Natural killer cell (primary cell): ENCODE measurements at places on chromosomes 16 and 17. TPM values are rescaled to one million over a fixed set of nuclear protein-coding genes. Genes with fewer than 3 reads are reported as not detected.

GRCh38 chr16:75929046-75929445 lies 202.8 kb upstream of the CPHXL start:
- DNase-seq: no peak

- no peak for DNase-seq
Observed at GRCh38 chr17:70357190-70357589, 187.9 kb downstream of the KCNJ2 start.

DNA sequence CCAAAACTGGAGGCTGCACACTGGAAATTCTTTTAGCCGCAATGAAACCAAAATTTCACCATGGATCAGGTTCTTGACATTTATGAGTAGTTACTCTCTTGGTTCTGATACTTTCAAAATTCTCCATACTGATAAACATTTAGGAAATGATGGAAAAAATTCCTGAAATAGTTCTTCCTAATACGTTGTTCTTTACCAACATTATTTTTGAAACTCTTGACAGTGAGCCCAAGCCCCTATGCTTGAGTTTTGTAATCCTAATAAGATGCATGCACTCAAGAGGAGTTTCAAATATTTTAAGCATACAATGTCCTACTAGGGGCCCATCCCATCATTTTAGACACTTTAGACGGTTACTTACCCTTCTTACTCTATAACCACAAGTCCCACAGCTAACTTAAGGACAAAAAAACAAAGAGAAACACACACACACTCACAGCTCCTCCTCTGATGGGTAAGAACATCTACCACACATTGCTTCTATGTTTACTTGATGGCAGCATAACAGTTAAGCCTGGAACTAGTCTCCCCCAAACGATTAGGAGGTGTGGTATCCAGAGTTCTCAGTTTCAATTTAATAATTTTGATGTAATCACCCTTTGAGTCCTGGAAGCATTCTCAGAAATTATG lies 3.7 kb downstream of the VEZF1 start:
- no peak for DNase-seq

Gene EXOC3L1
- total RNA-seq: not detected

DNA sequence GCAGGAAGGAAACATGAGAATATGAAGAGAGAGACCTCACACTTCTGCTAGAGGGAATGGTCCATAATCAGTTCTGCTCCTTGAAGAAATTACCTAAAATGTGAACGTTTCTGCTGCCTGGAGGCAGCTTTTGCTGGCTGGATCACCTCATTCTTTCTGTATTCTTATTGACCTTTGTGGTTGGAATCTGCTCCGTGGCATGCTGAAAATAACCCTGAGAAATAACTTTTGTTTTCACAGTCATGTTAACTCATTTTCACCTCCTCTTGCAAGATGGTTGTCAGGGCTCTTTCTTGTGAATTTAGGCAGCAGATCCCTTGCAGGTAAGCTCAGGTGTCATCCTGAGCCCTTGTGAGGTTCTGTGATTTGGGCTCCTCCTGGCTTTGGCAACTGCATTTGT lies 70.2 kb downstream of the IRF8 start:
- no peak for DNase-seq

- DNase-seq: no peak
Observed at GRCh38 chr17:82076785-82077591, 11.4 kb upstream of the DUS1L start.

DNA sequence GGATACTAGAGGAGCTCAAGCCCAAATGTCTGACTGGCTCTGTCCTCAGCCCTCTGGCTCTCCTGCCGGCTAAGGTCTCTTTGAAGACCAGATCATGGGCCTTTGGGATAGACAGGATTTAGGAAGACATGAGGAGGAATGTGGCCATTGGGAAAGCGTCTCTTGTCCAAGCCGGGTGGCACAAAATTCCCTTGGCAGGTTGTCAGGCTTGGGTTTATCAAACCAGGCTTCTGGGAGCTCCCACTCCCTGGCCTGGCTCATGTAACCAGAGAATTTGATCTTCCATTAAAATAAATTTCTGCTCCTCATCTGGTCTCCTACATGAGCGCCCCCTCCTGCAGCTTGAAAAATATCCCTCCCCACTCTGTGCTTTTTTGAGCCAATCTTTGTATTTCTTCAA lies 71.1 kb downstream of the IRX3 start:
- DNase-seq: no peak
